ENCODE measurements at places on chromosomes 7 and 10.

- H3K27me3 ChIP-seq: no peaks in the 10 kb centered on the region
- no peaks in the 10 kb centered on the region for H3K4me1 ChIP-seq
- no peak for DNase-seq
- H3K27ac ChIP-seq: no peak overlapping the region
These were observed 19.2 kb upstream of the OR6B1 start for GRCh38 chr7:143980746-143981510.

- H3K27ac ChIP-seq: peak overlapping the region; percentile 64
- peaks cover 3% of the 10 kb centered on the region for H3K4me1 ChIP-seq
- DNase-seq: peak; percentile 76
- peak overlapping the region; percentile 76 for H3K4me3 ChIP-seq
These were observed 345 bp downstream of the COBL start for GRCh38 chr7:51316262-51316665.

GRCh38 chr7:127782654-127783559 is 130.9 kb downstream of the SND1 start:
- H3K27me3 ChIP-seq: no peaks in the 10 kb centered on the region
- no peaks in the 10 kb centered on the region for H3K4me1 ChIP-seq
- no peaks in the 10 kb centered on the region for H3K36me3 ChIP-seq
- H3K4me3 ChIP-seq: no peak overlapping the region

GRCh38 chr10:44992070-44992731 is 8.5 kb upstream of the ZNF22 start:
- H3K27ac ChIP-seq: peak overlapping the region; percentile 45
- no peak for DNase-seq
- H3K27me3 ChIP-seq: no peaks in the 10 kb centered on the region

DNA sequence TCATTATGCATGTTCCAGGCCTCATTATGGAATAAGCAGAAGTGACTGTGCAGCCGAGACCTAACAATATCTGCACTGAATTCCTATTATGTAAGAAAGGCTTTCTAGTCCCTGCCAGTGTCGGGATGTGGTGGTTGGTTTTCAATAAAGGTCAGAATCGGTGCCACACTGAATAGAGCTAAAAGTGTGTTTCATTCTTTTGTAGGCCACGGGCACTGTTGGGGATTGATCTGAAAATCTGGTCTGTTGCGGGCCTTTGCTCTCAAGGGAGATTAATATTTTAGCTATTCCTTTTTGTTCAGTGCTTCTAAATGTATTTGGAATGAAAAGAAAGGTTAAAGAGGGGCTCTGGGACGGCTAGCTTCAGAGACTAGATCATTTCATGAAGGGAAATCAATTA is 559.4 kb upstream of the GALNT17 start:
- H3K4me1 ChIP-seq: no peaks in the 10 kb centered on the region
- H3K36me3 ChIP-seq: no peaks in the 10 kb centered on the region
- DNase-seq: no peak
- H3K27ac ChIP-seq: peak overlapping the region; percentile 63
- H3K27me3 ChIP-seq: no peaks in the 10 kb centered on the region
- H3K4me3 ChIP-seq: no peak overlapping the region

- no peaks in the 10 kb centered on the region for H3K27me3 ChIP-seq
- peak overlapping the region; percentile 13 for H3K27ac ChIP-seq
- no peak overlapping the region for H3K4me3 ChIP-seq
- H3K36me3 ChIP-seq: no peaks in the 10 kb centered on the region
- H3K4me1 ChIP-seq: peaks cover 4% of the 10 kb centered on the region
These were observed 161.4 kb downstream of the CCDC3 start for GRCh38 chr10:12839941-12840611.

- no peak overlapping the region for H3K4me3 ChIP-seq
- DNase-seq: no peak
- H3K27me3 ChIP-seq: no peaks in the 10 kb centered on the region
- H3K36me3 ChIP-seq: no peaks in the 10 kb centered on the region
- no peak overlapping the region for H3K27ac ChIP-seq
These were observed 255.9 kb upstream of the RNF32 start for GRCh38 chr7:156384706-156385105.

DNA sequence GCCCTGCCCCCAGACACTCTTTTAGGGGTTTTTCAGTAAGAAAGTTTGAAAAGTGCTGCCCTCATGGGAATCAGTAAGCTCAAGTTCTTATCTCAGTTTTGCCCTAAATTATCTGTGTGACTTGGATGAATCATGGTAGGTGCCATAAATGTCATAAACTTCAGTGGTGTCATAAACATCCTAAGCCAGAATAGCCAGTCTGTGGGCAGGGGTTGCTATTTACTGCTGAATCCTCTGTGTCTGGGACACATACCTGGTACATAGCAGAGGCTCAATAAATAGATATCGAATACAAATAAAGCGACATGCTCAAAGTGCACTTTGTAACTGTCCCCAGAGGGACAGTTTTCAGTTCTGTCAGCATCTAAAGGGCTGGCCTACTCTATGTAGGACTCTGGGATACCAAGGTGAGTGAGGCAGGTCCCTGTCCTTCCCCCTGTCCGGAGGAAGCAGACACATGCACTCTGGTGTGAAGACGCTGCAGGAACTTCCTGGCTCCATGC is 502.1 kb downstream of the RPS24 start:
- H3K4me3 ChIP-seq: no peak overlapping the region
- no peak overlapping the region for H3K27ac ChIP-seq
- no peak for DNase-seq
- no peaks in the 10 kb centered on the region for H3K27me3 ChIP-seq
- no peaks in the 10 kb centered on the region for H3K36me3 ChIP-seq

- no peaks in the 10 kb centered on the region for H3K36me3 ChIP-seq
- H3K27ac ChIP-seq: no peak overlapping the region
- no peaks in the 10 kb centered on the region for H3K27me3 ChIP-seq
- H3K4me1 ChIP-seq: no peaks in the 10 kb centered on the region
- no peak for DNase-seq
These were observed 90.1 kb downstream of the PCDH15 start for GRCh38 chr10:54710918-54711317.

DNA sequence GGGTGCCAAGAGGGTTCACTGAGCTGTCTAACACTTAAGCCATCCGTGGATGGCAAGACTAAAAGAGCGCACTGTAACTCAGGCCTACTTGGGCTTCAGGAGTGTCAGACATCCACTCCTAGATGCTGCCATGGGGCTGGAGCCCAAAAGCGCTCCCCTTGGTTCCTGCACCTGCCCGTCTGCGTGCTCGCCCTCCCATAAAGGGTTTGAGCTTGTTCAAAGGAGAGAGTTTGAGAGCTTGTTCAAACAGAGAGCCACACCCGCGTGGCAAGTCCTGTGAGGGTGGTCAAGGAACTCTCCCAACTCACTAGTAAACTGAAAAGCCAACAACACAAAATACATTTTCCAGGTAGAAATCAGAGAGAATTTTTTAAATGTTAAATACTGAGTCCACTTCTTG is 256.7 kb downstream of the SEMA3A start:
- H3K27ac ChIP-seq: no peak overlapping the region
- DNase-seq: no peak
- H3K4me1 ChIP-seq: no peaks in the 10 kb centered on the region

- no peaks in the 10 kb centered on the region for H3K4me1 ChIP-seq
- H3K4me3 ChIP-seq: no peak overlapping the region
- H3K27ac ChIP-seq: no peak overlapping the region
- no peaks in the 10 kb centered on the region for H3K36me3 ChIP-seq
These were observed 7.5 kb downstream of the VWC2 start for GRCh38 chr7:49780953-49781352.

GRCh38 chr7:106283831-106284713 is 711 bp downstream of the NAMPT start:
- peak; percentile 76 for DNase-seq
- H3K36me3 ChIP-seq: no peaks in the 10 kb centered on the region
- H3K4me3 ChIP-seq: peak overlapping the region; percentile 59
- H3K27ac ChIP-seq: peak overlapping the region; percentile 98

GRCh38 chr10:52951824-52952223 is 179.2 kb upstream of the MBL2 start:
- H3K27me3 ChIP-seq: no peaks in the 10 kb centered on the region
- no peak overlapping the region for H3K4me3 ChIP-seq
- H3K27ac ChIP-seq: no peak overlapping the region
- no peaks in the 10 kb centered on the region for H3K36me3 ChIP-seq
- peak; percentile 61 for DNase-seq

- no peak overlapping the region for H3K27ac ChIP-seq
- H3K4me1 ChIP-seq: no peaks in the 10 kb centered on the region
- no peaks in the 10 kb centered on the region for H3K36me3 ChIP-seq
- DNase-seq: no peak
- H3K4me3 ChIP-seq: no peak overlapping the region
These were observed 588.0 kb downstream of the CALN1 start for GRCh38 chr7:71824006-71824760.

DNA sequence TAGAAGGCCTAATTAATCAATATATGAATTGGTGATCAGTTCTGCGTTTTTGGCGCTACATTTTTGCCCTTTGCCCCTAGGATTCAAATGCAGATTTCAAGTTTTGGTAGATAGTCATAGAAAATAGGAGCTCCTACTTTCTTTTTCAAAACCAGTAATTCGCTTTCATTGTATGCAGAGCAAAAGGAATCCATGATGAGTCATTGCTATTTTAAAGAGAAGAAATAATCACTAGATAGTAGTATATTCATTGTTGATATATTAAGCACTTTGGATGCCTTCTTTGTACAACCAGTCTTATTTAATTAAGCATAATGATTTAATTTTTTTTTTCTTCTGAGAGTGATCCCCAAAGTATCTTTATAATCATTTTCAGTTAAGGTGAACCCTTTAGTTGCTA is 50.3 kb downstream of the CSTF2T start:
- no peak for DNase-seq
- H3K36me3 ChIP-seq: no peaks in the 10 kb centered on the region
- H3K27me3 ChIP-seq: no peaks in the 10 kb centered on the region

DNA sequence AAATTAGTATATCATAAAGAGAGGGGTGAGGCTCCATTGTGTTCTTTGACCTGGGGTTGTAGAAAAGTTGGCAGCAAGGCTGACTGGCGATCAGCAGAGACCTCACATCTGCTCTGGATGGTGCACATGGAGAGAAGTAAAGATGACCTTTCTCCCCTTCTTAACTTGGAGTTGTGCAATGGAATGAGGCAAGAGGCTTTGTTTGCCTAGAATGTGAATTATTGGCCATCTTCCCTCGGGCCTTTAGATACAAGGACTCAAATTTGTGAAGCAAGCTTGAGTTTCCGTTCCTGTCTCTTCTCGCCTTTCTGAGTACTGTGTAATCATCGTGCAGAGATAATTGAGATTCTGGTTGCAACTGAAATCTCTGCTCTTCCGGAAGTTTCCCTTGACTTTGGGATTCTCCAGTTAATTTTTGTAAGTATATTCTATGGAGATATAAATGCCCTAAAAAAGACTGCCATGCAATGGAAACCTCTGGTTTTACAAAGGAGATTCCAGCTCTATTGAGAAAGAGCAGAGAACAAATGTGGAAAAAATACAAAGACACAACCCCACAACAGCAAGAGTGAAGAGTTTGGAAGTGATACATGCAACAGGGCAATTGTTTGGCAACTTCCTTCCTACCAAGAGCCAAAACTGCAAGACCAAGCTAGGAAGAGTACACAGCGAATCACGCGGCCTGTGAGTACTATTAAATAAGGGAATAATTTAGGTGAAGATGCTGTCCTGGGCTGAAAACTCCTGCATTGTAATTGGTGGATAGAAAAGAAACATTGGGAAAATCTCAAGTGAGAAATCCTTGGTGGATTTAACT is 542.3 kb upstream of the NRP1 start:
- H3K4me3 ChIP-seq: no peak overlapping the region
- no peaks in the 10 kb centered on the region for H3K36me3 ChIP-seq
- no peaks in the 10 kb centered on the region for H3K27me3 ChIP-seq
- peak; percentile 36 for DNase-seq

GRCh38 chr7:150401861-150402631 is 22.9 kb downstream of the ZNF775 start:
- H3K4me3 ChIP-seq: no peak overlapping the region
- H3K27ac ChIP-seq: no peak overlapping the region
- no peak for DNase-seq
- no peaks in the 10 kb centered on the region for H3K27me3 ChIP-seq

GRCh38 chr7:7897509-7897908 is 71.1 kb upstream of the GLCCI1 start:
- H3K27ac ChIP-seq: no peak overlapping the region
- no peaks in the 10 kb centered on the region for H3K4me1 ChIP-seq
- H3K36me3 ChIP-seq: no peaks in the 10 kb centered on the region
- H3K27me3 ChIP-seq: no peaks in the 10 kb centered on the region
- no peak overlapping the region for H3K4me3 ChIP-seq
- no peak for DNase-seq

Measured in right lobe of liver (tissue), 6 donors.